Central memory CD8-positive, alpha-beta T cell (primary cell): ENCODE measurements at places on chromosomes 12 and 14.

- DNase-seq = no peak
Observed at GRCh38 chr14:91350813-91351511, 66.7 kb downstream of the CCDC88C start.

DNA sequence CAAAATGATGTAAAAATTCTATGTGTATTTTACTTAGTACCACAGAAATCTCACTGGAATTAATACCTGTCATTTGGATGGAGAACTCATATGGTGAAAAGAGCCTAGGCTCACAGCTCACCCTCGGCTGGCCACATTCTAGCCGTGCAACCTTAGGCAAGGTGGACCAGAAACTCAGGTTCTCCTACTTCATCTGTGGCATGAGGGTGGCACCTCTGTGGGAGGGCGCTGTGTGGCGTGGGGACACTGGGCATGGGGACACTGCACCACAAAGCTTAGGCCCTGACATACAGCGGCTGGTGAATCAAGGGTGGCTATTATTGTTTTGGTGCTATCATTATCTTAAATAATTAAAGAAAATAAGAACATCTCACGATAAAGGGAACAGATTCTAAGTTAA, 47.1 kb downstream of the EML1 start:
- DNase-seq = no peak

GRCh38 chr12:14364583-14365271, 755 bp upstream of the ATF7IP start:
- no peak for DNase-seq

DNA sequence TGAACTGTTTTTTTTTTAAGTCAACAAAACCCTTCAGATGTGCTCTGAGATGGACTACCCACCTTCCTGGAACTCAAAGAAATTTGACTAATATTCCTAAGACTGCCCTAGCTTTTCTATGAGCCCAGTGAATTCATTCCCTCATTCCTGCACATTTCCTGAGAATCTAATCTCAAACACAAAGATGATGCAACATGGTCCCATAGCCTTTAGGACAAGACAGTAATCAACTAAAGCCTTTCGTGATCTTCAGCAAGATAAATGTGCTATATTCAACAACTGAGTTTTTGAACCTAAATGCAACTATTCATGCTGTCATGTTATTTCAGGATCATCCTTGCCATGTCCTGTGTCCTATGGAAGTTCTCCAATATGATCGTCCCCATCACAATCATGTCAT, 5.0 kb downstream of the SETD3 start:
- no peak for DNase-seq

DNA sequence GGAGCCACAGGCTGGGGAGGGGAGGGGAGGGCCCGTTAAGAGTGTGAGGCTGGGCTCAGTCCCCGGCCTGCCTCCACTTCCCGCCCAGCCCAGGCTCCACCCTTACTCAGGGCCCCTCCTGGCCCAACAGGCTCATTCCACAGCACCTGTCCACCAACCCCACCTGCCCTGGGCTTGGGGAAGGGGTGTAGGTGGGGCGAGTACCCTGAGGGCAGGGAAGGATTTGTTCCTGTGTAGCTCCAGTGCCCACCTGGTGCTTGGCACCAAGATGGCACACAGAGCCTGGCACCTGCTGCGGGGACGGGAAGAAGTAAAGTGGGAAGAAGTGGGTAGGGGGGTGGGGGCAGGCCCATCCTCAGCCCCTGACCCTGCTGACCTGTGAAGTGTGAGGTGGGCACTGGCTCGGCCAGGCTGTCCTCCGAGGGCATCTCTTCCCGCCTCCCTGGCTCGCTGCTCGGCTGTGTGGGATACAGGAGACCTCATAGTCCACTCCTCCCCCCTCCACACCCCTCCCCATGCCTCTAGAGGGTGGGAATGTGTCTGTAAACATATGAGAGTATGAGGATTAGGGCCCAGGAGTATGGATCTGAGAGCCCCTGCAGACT, 35.1 kb downstream of the NCKAP5L start:
- DNase-seq = no peak

- DNase-seq = no peak
Observed at GRCh38 chr14:22515929-22516328, 73.1 kb downstream of the DAD1 start.

DNA sequence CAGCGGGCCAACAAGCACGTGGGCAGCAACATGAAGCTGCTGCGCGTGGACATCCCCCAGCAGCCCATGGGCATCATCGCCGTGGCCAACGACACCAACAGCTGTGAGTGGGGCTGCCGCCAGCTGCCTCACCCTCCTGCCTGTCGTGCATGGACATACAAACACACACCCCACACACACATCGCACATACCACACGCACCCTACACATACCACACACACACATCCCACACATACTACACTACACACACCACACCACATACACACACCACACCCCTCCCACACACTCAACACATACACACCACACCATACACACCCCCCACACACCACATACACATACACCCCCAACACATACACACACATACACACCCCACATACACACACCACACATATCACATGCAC, 25.2 kb upstream of the NXPH4 start:
- no peak for DNase-seq

DNA sequence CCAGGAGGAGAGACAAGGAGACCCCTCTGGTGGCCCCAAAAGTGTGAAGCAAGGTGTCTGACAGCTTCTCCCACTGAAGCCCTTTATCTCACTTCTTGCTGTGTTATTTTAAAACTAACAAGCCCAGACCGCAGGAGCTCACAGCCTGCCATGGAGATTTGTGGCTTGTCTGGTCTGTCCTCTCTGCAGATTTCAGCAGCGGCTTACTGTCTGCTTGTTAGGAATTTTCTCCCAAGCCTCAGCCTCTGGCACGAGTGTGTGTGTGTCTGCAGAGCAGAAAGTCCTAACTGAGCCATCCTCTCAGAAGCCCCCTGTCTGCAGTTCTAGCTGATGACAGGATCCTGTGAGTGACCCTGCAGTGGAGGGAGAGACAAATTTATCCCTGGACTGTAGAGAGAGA, 87.9 kb upstream of the HSPB8 start:
- DNase-seq = no peak

DNA sequence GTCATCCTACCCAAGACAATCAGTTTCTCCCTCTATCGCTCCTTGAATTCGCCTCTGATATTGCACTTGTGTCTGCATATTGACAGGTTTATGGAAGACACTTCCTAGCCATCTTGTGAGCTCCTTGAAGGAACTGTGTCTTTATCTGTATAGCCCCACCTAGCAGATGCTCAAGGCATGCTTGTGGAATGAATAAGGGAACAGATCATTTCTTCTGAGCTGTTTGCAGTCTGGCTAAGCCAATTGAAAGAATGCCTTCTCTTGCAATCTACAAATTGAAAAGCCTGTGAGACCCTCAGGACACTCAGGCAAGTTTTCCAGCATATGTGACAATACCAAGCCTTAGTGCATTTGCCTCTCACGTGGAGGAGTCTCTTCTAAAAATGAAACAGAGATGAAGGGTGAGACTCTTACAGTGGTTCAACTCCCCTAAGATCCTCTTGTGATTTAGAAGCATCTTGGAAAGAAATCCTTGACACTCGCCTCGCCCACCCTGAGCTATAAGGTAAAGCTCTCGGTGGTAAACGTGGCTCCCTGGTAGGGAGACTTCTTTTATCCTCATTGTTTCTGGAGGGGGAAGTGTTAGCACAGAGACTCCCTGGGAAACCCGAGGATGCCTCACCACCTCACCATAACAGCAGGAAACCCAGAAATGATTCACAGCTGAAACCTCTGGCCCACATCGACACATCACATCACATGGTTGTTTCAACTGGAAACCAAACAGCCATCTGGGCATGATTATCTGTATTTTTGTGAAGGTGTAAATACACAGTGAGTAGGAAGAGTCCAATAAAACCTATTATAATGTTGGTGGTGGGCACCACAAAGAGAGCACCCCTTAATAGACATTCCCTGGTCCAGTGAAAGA, 112.3 kb upstream of the BCL2L14 start:
- DNase-seq = no peak

DNA sequence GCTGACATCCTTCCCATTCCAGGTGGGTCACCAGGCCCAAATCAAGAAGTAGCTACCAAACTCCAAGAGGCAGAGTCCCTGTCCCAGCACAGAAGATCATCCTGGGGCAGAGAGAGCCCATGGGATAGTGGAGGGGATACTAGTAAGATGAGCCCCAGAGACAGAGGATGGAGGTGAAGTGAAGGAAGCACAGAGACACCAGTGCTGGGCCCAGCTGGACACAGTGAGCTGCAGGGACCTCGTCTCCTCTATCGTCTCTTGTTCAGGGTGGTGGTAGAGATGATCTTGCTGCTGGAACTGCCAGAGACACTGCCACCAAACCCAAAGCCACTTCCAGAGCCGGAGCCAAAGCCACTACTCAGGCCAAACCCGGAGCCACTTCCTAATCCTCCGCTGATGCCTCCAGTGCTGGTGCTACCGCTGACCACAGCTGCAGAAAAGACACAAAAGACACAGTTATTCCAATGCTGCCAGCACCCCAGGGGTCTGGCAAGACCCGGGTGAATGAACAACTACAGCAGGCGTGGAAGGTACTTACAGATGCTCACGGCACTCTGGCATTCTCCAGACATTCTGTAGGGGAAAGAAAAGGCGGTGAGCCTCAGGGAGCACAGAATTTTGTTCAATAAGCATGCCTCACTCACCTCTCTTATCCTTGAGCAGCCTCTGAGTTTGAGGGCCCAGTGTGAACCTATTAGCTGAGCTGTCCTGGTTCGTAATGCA, 6.9 kb downstream of the KRT4 start:
- no peak for DNase-seq

- no peak for DNase-seq
Observed at GRCh38 chr14:106051796-106052195, 525.4 kb downstream of the TMEM121 start.

DNA sequence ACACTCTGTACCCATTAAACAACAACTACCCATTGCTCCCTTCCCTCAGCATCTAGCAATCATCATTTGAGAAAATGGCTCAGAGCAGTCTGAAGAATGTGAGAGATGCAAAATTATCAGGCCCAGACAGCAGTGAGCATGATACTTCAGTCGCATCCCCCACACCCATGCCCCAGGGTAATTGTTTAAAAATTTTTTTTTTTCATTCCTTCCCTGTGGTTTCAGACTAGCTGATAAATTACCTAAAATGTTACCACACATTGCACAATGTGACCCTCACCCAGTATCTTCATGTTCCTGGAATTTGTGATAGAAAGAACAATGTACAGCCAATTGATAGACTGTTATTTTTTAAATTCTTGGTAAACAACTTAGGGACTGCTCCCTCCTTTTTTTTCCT, 11.3 kb upstream of the USP15 start:
- no peak for DNase-seq

GRCh38 chr12:97246368-97246767, 216.2 kb upstream of the RMST start:
- no peak for DNase-seq

DNA sequence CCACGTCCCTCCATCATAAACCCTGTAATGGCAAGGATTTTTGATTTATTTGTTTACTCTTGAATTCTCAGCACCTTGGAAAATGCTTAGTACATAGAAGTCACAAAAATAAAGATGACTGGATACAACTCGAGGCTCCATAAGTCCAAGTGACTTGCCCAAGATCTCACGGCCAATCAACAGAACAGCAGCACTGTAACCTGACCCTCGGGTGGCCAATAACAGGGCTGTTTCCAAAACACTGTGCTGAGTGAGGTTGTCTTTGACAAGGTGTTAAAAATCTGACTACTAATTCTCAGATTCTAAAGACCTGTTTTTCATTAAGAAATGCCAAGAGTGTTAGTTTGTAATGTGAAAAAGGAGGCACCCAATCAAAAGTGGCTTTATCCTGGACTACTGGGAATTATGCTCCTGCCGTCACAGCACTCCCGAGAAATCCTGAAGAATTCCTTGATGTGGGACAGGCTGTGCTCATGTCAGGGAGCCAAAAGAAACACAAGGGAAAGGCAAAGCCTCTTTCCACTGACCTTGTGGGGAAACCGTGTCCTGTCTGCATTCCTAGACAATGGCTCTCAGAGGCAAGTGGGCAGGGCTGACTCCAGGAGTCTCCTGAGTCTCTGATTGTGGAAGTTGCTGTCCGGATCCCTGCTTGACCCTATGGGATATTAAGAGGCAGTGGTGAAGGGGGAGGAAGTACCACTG, 204.7 kb upstream of the PELI2 start:
- DNase-seq = no peak

GRCh38 chr14:71115821-71116567, 208.7 kb downstream of the PCNX1 start:
- DNase-seq = no peak

- DNase-seq = no peak
Observed at GRCh38 chr12:128856035-128856790, 2.9 kb downstream of the GLT1D1 start.

DNA sequence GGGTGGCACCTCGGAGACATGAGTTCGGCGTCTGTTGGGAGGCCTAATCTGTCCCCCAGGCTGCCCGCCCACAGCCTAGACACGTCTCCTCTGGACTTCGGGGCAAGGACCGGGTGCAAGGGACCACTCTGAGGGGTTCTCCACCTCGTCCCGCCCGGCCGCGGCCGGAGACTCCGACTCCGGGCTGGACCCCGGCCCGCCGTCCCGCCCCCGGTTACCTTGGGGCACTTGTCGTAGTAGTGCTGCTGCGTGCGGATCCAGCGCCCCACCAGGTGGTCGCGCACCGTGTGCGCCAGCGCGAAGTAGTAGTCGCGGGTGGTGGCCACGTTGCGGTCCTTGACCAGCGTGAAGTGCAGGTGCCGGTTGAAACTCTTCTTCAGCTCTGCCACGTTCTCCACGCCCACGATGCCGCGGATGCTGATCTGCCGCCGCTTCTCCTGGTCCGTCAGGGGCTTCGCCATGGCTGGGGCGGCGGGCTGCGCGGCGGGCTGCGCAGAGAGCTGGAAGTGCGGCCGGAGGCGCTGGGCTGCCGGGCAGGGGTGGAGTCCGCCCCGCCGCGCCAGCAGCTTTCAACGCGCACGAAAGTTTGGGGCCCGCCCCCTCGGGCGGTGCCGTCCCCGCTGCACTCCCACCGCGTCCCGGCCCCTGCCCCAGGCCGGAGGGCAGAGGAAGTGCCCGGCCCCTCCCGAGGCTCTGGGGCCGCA, at the start of gene PYGL:
TSS of gene PYGL (minus strand) at position 541 of the 704 bp plus-strand sequence. CDS start at position 461, 80 bp downstream.
- DNase-seq = no peak
